Brain (organoid and tissue), 16 donors: ENCODE measurements at places on chromosomes 6 and 20. TPM values are rescaled to one million over a fixed set of nuclear protein-coding genes. Genes with fewer than 3 reads are reported as not detected.

The BRPF3 gene
- 64.3 TPM for polyA plus RNA-seq

The BTN1A1 gene
- polyA plus RNA-seq: 0.36 TPM

DNA sequence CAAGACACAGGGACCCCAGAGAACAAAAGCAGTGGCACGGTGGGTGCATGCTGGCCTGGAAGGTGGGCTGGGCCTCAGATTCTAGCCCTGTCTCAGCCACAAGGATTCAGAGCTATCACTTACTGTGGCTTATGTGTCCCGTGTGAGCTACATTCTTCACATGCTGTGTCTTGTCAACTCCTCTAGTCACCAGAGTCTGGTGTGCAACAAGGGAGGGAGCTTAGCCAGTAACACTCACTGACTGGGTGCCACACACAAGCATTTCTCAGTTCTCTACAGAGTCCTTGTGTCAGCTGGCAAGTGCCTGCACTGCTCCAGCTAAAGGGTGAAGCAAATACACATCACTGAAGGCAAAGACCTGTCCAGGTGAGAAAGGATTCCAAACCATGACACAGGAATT is 186.9 kb upstream of the CDYL start:
- DNase-seq: no peak

GRCh38 chr6:112030961-112031660 is 22.8 kb upstream of the CCN6 start:
- DNase-seq: no peak

The KPNA5 gene
- 4.7 TPM for polyA plus RNA-seq
